ENCODE measurements at places on chromosomes 16 and 17.

GRCh38 chr17:44308320-44308818 is at the start of gene RUNDC3A:
TSS of gene RUNDC3A (plus strand) at chr17:44308601. CDS start at chr17:44308833, 232 bp downstream.
- DNase-seq: peak; percentile 95

- no peak for DNase-seq
Observed at GRCh38 chr17:64497565-64498035, 746 bp upstream of the POLG2 start.

- DNase-seq: no peak
Observed at GRCh38 chr17:65008882-65009281, 47.7 kb downstream of the GNA13 start.

DNA sequence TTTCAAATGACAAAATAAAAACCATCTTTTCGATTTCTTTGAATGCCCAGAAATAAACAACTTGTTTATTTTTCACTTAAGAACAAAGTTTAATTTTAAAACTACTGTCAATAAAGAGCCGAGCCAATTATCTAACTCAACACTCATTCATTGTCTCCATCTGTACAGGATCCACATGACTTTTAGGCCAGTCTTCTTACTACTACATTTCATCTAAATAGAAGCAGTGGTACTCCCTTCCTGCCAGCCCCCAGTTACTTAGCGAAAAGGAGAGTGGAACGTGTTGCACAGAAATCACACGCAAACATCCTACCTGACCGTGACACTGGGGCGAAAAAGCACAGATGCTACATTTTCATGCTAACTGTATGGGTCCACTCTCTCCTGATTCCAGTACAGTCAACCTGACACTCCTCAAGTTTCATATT is 1.2 kb downstream of the GNA13 start:
- DNase-seq: no peak

- no peak for DNase-seq
Observed at GRCh38 chr16:82460766-82461165, 166.0 kb upstream of the CDH13 start.

GRCh38 chr17:80758481-80759376 is 214.1 kb downstream of the RPTOR start:
- DNase-seq: no peak

GRCh38 chr17:55546991-55547664 is 35.9 kb upstream of the SMIM36 start:
- DNase-seq: no peak

DNA sequence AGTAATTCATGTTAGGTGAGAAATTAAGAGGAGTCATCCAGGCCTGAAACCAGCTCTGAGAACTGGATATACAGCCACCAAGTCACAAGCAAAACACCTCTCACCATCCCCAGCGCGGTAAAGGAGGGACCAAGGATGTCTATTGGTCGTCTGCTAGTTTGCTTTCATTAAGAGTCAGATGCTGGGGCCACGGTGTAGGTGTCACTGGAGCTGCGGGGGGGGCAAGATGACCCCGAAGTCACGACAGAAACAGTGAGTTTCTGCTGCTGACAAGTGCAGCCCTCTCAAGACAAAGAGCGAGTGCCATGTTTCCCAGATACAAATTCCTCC is 790 bp downstream of the NCBP3 start:
- no peak for DNase-seq

- DNase-seq: peak; percentile 61
Observed at GRCh38 chr17:80260791-80261158, at the start of gene RNF213. TSS of gene RNF213 (plus strand) at chr17:80260852. CDS start at chr17:80263682, 2,830 bp downstream.

- DNase-seq: no peak
Observed at GRCh38 chr17:82942166-82943130, 102.6 kb upstream of the ZNF750 start.

DNA sequence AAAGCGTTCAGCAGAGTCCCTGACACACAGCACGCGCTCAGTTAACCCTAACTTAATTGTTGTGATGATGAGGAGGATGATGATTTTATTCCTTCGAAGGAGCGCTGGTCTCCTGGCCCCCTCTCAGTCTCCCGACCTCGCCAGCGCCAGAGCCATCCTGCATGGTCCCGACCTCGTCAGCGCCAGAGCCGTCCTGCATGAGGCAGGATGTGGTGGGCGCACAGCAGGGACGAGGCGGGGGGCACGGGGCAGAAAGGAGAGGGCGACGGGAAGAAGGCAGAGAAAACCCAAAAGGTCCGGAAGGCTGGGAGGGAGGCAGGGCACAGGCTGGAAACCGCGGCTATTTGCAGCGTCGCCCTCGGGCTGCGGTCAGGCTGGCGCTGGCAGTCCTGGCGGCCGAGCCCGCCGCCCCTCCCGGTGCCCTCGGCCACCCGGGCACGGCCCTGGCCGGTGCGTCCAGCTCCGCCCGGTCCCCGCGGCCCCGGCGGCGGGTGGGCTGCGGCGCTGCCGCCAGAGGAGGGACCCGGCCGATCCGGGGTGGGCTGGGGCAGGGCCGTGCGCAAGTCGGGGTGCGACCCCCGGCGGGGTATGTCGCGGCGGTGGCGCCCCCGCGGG is 3.0 kb upstream of the TAC4 start:
- DNase-seq: no peak

- DNase-seq: no peak
Observed at GRCh38 chr17:28402224-28402630, 3.8 kb downstream of the SLC46A1 start.

DNA sequence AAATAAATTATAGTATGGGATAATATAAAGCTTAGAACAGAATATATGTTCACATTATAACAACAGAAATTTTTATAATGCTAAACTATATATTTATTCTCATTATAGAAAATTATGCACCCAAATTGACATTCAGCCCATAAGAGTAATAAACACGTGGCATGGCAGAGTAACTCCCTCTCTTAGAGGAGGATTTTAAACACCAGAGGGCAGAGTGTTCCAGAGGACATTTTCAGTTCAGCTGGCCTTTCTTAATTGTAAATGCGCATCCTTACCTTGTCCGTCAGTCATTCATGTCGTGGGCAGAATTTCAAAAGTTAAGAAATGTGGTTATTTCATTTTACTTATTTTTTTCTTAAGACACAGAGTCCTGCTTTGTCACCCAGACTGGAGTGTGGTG is 147.1 kb downstream of the TANC2 start:
- DNase-seq: no peak

DNA sequence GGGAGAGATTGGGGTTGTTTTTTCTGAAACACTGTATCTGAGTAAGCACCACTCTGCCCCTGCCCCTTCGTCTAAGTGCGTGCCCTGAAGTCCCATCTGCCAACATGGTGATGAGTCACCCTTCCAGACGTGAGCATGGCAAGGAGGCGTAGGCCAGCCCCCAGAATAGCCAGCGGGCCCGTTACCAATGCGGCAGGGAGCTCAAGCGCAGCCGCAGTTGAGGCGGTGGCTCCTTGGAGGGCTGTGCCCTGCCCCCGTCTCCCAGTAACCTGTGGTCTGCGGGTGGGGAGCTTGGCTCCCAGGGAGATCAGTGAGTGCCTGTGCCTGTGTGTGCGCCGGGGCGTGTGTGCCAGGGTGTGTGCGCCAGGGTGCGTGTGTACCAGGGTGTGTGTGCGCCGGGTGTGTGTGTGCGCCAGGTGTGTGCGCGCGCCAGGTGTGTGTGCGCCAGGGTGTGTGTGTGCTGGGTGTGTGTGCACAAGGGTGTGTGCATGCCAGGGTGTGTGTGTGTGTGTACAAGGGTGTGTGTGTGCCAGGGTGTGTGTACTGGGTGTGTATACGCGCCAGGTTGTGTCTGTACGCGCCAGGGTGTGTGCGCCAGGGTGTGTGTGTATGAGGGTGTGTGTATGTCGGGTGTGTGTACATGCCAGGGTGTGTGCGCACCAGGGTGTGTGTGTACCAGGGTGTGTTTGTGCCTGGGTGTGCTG is 98.6 kb upstream of the CHMP6 start:
- DNase-seq: no peak

GRCh38 chr17:7794075-7794663 is 39.8 kb upstream of the KDM6B start:
- DNase-seq: no peak

GRCh38 chr16:84459941-84460405 is 44.5 kb downstream of the MEAK7 start:
- no peak for DNase-seq

- DNase-seq: no peak
Observed at GRCh38 chr16:67966549-67967182, 1.8 kb downstream of the SLC12A4 start.

DNA sequence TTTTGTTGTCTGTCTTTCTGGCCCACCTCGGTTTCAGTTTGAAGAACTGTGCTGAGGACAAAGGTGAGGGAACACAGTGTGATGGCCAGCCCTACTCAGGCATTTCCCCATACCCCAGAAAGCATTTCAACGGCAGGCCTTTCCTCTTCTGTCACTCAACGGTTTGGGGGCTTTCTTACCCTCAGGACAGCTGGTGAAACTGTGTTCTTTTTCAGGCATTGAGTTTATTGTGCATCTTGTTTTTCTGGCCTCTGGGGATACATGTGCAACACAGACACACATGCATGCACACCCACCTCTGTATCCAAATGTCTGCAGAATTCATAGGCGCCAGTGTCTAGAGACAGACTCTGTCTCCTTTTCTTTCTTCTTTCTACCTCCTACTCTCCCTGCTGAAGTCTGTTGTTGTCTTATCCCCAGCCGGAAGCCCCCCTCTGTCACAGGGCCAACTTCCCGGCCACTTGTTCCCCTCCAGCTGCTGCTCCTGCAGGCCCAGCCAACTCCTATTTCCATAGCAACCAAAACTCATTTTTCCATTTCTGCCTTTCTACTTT is 17.0 kb downstream of the CHD9 start:
- DNase-seq: no peak

DNA sequence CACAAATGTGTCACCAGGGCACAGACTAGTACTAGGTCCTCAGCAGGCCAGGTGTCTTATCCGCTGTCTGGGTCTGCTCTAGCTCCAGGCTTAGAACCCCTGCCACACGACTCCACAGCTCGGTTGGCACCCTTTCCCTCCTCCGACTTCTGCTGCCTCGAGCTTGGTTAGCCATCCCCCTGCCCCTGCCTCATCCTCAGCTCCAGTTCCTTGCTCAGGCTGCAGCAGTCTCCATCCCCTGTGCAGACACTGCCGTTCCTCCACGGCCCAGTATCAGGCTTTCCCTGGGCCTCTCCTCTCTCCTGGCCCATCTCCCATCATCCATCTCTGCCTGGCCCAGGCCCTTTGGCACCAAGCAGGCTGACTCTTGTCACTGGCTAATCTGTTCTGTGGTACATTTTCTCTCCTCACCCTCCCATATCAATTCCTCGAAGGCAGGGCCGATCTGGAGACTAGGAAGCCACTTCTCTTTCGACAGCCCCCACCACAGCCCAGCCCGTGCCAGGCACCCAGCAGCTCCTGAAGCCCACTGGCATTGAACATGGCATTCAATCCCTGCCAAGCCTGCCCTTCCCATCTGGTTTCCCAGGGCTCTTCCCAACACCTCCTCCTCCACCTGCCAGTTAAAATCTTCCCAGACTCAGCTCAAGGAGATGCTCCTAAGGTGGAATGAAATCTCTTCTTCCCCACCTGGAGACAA is 1.4 kb upstream of the GRN start:
- no peak for DNase-seq

DNA sequence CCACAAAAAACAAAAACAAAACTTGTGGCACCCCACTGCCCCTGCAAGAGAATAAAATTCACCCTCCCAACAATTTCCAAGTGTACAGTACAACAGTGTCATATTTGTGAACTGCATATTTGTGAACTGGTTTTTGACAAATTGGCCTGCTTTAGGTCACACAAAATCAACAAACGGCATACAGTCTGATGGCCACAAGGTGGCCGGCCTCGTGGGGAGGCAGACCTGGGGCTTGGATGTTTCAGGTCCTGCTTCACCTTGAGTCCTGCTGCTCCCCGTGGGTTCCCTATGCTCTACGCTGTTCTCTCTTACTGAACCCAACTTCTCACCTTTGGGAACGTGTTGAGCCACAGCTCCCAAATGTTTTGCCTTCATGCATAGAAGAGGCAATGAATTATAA is 102.2 kb downstream of the CDK5R1 start:
- DNase-seq: no peak

DNA sequence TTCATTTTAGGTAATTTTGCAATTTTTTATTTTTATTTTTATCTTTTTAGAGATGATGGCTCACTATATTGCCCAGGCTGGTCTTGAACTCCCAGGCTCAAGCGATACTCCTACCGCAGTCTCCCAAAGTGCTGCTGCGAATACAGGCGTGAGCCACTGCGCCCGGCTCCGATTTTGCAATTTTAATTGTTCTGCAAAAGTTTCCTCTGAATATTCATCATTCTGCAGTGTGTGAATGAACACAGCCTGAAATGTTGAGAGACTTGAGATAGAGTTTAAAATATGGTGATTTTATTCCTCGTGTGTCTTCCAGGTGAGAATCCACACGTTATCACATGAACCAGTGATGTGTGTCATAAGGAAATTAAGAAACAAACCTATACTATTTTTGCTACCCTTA is 75.8 kb downstream of the KCNJ12 start:
- no peak for DNase-seq

DNA sequence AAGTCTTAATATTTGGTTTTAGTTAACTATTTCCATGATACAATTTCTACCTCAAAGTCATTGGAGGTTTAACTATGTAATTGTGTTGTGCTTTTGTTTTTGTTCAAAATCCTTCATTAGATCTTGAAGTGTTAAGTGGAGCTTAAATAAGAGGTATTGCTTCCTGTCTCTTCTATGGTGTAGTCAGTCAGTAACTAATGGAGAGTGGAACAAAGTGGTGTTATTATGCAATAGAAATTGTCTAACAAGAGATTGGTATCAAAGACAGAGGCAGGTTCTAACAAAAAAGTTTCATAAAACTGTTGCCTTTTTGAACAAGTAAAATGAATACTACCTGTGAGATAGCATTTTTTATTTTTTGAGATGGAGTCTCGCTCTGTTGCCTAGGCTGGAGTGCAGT is 45.2 kb downstream of the GRB7 start:
- no peak for DNase-seq

DNA sequence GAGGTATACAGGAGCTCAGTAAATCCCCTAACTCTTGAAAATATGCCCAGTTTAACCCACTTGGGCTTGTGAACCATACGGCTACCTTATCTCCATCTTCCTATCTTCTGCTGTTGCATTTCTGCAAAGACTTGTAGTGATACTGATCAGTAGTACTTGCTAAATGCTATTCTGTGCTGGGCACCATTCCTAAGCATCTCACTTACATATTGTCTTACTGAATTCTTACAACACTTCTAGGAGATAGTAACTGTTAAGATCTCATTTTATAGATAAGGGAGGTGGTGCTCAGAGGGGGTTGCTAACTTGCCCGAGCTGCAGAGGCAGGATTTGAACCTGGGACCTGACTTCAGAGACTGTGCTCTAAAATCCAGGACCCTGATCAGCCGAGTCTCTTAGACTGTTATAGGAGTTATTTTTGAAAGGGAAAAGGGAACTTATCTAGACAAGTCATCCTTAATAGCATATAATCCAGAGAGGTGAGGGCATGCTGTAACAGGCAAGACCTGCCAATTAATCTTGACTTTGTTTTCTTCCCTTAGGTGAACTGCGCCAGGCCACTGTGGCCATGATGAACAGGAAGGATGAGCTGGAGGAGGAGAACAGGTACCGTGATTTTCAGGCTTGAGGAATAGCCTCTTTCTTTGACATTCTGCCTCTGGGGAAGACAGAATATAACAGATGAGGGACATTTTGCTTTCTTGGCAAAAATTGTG is 149.7 kb downstream of the SNX29 start:
- no peak for DNase-seq
